Left lung (tissue), 14 donors: ENCODE measurements at places on chromosomes 13 and 19.

DNA sequence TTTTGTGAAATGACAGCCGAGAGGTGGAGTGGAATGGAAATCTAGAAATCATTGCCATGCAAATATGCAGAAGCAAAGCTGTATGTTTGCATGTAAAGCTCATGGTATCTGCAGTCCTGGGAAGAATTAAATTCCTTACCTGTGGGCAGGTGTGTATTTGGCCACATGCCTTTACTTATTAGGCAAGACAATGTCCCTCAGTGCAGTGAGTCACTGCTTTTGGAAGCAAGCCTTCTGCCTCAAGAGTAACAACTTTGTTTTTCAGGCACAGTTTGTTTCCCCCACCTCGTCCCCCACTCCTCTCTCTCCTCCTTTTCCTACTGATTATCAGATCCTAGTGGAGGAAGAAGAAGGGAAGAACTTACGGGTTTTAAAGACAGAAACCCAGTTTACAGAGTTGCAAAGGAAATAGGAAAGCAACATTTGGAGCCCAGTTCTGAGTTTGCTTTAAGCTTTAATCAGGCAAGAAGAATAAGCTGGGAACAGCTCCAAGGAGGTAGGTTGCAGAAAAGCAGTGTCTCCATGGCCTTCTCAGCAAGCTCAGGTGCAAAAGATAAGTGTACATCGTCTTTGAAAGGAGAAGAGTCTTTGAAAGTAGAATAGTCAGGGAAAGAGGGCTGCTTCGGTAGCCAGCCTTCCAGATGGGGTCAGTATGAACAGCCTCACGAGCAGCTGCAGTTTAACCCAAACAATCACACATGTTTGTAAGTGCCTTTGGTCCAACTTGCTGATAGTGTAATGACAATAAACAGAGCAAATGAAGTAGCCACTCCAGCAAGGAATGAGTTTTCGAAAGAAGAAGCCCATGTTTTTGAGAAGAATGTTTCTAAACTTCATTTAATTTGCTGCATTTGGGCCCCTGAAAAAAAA lies 190.1 kb downstream of the KLF5 start:
- DNase-seq = peak; percentile 41

DNA sequence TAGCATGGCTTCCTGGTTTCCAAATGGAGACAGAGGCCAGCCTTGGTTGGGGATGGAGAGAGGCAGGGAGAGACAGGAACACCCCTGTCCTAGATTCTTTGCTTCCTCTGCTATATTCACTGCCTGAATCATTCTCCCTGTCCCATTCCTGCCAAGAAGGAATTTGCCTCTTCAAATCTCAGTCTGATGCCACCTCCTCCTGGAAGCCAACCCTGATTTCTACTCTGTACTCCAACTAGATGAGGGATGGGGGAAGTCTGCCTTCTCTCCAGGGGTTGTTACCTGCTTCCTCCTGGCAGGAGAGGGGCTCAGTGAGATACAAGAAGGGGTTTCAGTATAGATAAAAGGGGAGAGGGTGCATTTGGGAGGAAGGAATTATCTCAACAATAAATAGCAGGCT lies 1.3 kb upstream of the ACTL9 start:
- DNase-seq = no peak

DNA sequence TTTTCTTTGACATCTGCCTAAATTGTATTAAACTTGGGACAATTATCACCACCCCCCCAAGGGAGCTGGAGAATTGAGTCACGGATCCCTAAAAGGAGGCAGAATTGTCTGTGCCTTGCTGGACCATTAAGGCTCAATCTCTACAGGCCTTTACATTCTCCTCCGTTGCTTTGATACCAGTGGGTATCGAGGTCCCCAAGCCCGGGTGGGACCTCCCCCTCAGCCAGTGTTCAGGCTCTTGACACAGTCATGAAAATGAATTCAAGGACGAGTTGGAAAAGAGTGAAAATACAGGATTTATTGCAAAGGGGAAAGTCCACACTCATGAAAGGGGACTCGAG lies 5.6 kb downstream of the PPP1R15A start:
- no peak for DNase-seq

- DNase-seq = no peak
Measured at GRCh38 chr13:95192998-95193397, 108.3 kb downstream of the ABCC4 start.

- no peak for DNase-seq
Measured at GRCh38 chr19:18541992-18542940, 1.1 kb downstream of the FKBP8 start.

DNA sequence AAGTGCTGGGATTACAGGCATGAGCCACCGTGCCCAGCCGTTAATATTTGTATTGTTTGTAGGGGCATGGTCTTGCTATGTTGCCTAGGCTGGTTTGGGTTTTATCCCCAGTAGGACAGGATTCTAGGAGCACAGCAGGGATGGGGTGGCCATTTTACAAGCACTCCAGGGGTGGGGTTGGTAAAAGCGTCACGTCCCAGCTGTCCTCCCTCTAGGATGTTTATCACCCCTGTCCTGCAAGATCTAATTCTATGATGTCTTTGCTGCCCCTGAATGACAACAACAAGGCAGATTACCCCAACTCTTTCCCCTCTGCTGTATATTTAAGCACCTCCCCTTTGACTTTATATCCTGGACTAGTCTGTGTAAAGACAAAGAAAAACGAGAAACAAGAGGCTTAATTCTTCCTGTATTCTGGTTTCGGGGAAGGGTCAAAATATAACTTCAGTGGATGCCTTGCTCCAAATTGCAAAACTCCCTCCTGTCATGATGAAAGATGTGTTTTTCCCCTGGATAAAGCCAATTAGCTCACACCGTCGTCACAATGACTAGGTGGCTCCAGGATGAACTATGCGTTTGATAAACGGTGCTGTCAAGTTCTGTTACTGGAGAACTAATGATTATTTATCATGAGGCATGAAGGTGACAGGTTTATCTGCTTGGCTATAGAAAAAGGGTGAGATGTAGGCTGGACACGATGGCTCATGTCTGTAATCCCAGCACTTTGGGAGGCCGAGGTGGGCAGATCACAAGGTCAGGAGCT lies 27.8 kb upstream of the OR1M1 start:
- DNase-seq = no peak

- DNase-seq = no peak
Measured at GRCh38 chr13:44045180-44045562, 165.5 kb downstream of the LACC1 start.

DNA sequence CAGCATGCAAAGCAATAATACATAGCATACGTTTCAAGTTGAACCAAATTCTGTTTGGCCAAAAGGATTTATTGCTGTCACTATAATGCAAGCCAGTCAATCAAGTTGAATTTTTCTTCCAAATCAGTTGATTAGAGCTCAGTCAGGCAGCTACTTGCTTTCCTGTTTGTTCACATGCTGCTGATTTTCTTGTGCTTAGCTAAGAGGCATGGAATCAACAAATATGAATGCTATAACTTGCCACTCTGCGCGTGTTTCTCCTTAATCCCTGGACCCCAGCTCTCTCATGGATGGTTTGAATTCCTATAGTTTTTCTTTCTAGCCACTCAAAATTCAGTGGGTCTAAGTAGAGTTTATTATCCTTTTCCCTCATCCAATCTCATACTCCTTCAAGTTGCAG lies 311.3 kb downstream of the KLF5 start:
- no peak for DNase-seq

DNA sequence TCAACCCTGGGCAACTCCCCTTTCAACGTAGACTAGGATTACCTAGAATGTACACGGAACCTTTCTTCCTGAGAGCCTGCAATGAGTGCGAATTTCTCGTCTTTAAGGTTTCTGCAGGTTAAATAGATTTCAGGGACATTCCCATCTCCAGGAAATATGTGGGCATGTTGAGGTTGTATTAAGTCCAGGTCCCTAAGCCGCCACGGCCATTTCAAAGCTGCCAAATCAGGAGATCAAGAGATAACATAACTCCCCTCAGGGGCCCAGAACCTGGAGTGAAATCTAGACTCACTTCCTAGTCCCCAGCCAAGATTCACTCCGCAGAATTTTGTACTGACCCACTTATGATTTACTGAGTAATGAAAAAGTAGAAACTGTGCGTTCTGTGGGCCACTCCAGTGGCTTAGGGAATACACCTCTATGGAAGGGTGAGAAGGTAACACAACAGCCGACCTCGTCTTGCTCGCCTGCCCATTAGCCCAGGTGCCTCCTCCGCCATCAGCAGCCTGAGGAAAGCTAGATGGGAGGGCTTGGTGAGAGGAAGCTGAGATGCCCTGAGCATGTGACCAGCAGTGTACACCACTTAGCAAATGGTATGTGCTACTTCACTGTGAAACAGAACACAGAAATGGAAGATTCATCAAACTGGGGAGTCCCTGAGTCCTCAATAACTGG lies 98.5 kb upstream of the SOX1 start:
- no peak for DNase-seq

- DNase-seq = peak; percentile 78
Measured at GRCh38 chr19:1811472-1811894, 593 bp downstream of the ATP8B3 start.

- no peak for DNase-seq
Measured at GRCh38 chr19:42501733-42502132, 26.5 kb downstream of the CEACAM1 start.

- no peak for DNase-seq
Measured at GRCh38 chr13:62085337-62086229, 669.9 kb upstream of the PCDH20 start.

DNA sequence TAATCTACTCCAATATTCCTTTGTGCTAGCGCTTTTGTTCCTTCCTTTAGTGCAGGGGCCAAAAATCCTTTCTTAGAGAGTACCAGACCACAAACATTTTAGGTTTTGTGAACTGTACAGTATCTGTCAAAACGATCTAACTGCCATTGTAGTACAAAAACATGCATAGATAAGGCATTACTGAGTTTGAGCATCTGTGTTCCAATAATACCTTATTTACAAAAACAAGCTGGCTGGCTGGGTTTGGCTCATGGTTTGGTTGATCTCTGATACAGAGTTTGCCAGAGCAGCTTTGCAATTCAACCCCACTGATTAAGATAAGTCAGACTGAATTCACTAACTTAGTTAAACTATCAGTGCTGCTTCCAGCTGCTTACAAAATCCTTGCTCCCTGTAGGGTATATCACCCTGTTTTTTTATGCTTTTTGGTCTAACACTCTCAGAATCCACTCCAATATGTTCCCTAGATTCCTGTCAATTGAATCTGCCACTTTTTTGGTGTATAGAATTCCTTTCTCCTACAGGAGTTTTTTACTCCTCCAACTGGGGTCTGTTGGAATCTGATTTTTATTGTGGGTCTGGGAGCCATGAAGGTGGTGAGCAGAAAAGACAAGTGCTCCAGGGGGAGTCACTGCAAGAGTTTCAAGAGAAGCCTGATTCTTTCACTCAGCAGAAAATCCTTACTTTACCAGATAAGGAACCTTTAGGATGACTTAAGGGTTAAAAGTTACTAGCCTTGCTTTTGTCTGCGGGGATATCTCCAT lies 1399.4 kb downstream of the EFNB2 start:
- no peak for DNase-seq

DNA sequence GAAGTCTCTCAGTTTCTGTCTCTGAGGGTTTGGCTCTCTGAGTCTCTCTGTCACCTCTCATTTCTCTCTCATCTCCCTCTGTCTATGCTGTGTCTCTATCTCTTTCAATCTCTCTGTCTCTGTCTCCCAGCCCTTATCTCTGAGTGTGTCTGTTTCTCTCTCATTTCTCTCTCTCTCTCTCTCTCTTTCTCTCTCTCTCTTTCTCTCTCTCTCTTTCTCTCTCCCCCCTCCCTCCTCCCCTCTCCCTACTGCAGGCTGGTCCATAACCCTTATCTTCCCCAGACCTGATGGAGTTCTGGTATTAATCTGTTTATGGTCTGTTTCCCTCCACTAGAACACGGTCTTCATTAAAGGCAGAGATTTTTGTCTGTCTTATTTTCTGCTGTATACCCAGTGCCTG lies 1.3 kb upstream of the PVR start:
- no peak for DNase-seq

- peak; percentile 56 for DNase-seq
Measured at GRCh38 chr19:43446746-43447489, 18.5 kb downstream of the LYPD3 start.

DNA sequence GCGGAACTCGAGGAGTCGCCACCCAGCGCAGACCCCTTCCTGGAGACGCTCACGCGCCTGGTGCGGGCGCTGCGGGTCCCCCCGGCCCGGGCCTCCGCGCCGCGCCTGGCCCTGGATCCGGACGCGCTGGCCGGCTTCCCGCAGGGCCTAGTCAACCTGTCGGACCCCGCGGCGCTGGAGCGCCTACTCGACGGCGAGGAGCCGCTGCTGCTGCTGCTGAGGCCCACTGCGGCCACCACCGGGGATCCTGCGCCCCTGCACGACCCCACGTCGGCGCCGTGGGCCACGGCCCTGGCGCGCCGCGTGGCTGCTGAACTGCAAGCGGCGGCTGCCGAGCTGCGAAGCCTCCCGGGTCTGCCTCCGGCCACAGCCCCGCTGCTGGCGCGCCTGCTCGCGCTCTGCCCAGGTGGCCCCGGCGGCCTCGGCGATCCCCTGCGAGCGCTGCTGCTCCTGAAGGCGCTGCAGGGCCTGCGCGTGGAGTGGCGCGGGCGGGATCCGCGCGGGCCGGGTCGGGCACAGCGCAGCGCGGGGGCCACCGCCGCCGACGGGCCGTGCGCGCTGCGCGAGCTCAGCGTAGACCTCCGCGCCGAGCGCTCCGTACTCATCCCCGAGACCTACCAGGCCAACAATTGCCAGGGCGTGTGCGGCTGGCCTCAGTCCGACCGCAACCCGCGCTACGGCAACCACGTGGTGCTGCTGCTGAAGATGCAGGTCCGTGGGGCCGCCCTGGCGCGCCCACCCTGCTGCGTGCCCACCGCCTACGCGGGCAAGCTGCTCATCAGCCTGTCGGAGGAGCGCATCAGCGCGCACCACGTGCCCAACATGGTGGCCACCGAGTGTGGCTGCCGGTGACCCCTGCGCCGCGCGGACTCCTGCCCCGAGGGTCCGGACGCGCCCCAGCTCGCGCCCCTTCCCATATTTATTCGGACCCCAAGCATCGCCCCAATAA lies 2.3 kb downstream of the AMH start:
- DNase-seq = no peak

DNA sequence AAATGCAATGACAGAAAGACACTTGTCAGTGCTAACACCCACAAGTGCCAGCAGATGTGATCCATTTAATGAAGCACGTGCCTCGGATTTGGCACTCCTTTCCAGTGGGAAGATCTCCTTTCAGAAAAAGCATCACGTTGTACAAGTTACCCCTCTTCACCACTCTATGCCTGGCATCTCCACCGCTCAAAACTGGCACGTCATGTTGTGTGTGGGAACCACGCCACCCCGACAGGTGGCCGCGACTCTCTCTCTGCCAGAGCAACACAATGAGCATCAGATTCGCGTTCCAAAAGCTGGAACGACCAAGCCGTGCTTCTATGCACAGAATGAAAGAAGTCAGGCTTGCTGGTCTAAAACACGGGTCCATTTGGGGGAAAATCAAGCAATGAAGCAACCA lies 24.3 kb downstream of the TMTC4 start:
- DNase-seq = no peak

- no peak for DNase-seq
Measured at GRCh38 chr13:110070511-110071120, 236.3 kb downstream of the COL4A1 start.

DNA sequence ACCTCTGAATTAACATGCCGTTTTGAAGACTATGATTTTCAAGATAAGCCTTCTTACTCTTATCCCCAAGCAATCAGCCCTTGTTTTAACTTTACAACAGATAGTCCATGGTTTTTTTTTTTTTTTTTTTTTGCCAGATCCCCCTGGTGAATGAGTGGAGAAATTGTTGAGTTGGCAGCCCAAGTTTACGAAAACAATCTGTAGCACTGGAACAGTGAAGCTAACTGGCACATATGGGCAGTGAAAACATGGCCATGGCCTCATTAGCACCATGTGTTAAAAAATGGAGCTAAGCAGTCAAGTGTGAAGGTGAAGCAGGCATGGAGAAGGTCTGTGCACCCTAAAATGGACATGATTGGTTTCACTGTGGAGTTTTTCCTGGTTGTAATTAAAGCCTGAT lies 812.1 kb upstream of the MIR17HG start:
- no peak for DNase-seq

- DNase-seq = no peak
Measured at GRCh38 chr19:50779504-50780457, 9.5 kb downstream of the GPR32 start.
